ENCODE measurements at places on chromosomes 6 and 20.

GRCh38 chr6:6474170-6474920 lies 114.2 kb upstream of the LY86 start:
- DNase-seq: no peak

DNA sequence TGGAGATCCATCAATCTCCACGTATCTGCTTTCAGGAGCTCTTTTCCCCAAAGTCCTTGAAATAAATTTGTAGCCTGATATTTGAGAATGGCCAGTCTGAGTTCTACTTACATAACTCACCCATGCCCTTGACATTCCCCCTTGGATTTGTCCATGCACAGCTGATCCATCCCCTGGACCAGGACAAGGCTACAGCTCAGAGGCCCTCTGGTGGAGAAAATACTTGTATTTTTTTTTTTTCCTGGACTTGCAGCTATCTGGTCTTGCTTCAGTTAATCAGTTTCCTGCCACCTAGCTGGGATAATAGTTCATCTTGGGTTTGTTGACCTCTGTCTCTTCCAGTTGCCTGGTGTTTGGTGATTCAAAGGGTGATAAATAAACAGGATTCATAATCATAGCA lies 467.6 kb downstream of the DHX35 start:
- DNase-seq: no peak

DNA sequence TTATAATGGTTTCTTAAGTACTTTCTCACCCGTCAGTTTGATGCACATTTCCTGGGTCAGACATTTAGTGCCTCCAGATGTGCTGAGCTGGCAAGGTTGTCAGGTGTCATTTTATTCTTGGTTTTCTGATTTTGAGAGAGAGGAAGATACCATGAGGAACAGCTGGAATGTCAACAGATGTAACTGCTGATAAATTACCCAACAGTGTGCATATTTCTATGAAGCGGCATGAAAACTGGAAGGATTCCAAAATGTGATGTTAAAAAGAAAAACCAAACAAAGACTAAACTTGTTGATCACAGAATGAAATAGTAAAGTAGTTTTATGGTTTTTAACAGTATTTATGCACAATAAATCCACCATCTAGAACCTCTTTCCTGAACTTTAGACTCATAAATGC lies 447.3 kb downstream of the HDGFL1 start:
- DNase-seq: no peak

GRCh38 chr6:42269974-42270510 lies 52.4 kb upstream of the MRPS10 start:
- DNase-seq: no peak

GRCh38 chr6:167047554-167047953 lies 48.4 kb downstream of the CEP43 start:
- DNase-seq: no peak

- no peak for DNase-seq
Observed at GRCh38 chr6:47631269-47631772, 67.1 kb upstream of the ADGRF4 start.

- DNase-seq: no peak
Observed at GRCh38 chr20:24469116-24469893, at the start of gene SYNDIG1. Gene SYNDIG1 (plus strand): TSS chr20:24469629. CDS start chr20:24543098, 73,469 bp downstream.

- no peak for DNase-seq
Observed at GRCh38 chr6:17178754-17179529, 77.1 kb downstream of the STMND1 start.

GRCh38 chr20:46621492-46621891 lies 29.8 kb downstream of the SLC13A3 start:
- no peak for DNase-seq

GRCh38 chr20:17437251-17437650 lies 93.9 kb downstream of the BFSP1 start:
- no peak for DNase-seq

DNA sequence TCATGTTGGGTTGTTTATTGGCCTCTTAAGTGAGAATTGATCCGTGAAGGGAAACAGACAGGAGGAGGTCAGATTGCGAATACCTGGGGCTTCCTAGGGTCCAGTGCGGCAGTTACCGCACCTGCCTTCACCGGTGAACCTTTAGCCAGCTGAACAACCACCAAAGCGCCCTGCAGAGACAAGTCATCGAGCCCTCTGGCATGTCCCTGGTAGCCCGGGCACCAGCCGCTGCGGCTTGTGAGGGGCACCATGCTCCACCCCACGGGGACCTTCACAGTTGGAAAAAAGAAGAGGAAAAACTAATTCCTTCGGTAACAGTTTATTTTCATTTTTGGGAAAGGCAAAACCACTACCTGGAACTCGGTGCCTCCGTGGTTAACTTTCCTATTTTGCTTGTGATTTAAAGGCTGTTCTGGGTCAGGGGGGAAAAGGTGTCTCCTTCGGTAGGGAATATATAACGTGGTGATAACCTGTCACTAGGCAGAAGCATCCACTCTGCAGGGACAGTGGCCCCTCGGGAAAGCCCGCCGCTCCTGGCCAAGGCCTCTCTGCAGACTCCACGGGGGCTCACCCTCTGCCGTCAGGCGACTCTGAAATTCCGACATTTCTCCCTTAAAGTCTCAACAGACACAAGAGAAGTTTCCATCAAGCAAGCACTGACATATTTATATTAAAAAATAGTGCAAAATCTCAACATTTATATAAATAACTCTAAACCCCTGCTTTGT lies 30.7 kb upstream of the ZBP1 start:
- no peak for DNase-seq

GRCh38 chr20:20261159-20261558 lies 106.7 kb upstream of the INSM1 start:
- DNase-seq: no peak

DNA sequence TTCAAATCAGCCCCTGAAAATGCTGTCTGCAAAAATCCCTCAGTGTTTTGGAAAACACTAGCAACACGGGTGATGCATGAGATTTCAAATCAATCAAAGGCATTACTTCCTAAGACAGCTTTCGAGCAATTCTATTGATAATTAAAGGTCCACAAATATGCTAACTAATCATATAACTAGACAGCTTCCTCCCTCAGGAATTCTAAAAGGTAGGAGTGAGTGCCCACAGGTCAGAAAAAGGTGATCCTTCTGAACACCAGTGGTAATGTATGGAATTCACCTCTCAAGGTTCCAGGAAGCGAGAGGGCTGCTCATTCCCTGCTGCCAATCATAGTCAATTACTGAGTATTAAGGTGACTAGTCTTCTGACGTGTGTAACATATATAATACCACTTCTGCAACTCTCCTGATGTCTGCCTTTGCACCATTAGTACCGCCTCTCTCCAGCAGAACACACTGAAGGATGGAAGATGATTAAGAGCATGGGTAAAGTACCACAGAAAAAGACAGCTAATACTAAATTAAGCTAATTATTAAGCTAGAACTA lies 16.4 kb downstream of the MAN1A1 start:
- no peak for DNase-seq

DNA sequence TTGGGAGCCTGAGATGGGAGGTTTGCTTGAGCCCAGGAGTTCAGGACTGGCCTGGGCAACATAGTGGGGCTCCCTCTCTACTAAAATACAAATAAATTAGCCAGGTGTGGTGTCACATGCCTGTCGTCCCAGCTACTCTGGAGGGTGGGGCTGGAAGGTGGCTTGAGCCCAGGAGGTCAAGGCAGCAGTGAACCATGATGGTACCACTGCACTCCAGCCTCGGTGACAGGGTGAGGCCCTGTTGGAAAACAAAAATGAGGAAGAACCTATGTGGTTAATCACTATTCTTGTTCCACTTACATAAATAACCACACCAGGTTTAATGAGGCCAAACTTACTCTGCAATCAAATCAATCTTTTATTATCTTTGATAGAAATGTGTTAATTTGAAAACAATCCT lies 5.4 kb downstream of the PPDPF start:
- DNase-seq: no peak

DNA sequence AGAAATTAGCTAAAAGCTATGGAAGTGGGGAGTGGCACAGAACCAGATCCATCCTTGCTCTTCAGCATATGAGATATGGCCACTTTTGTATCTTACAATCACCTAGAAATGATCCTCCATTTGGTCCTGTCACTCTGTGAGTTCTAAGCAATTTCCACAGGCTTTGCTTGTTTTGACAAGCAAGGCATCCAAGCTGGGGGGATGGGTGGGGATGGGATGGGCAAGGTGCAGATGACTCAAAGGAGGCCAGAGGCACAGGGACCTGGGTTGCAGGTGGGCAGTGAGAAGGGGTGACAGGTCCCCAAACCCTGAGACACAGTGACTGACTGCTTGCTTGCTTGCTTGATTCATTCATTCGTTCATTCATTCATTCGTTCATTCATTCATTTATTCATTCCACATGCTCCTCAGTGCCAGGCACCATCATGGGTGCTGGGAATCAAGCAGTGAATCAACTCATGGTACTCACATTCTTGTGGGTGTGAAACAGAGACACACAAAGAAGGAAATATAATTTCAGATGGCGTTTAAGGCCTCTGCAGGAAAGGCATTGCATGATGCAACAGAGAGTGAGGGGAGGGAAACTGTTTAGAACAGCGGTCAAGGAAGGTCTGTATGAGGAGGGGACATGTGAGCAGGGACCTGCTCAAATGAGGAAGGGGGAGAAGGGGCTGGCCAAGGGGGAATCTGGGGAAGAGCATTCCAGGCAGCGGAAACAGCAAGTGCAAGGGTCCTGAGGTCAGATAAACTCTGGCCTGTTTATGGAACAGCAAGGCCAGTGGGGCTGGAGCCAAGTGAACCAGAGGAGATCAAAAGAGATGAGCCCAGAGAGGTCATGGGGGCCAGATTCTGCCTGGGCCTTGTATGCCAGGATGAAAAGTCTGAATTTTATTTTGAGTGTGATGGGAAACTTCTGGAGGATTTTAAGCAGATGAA lies 3.4 kb downstream of the KCNB1 start:
- no peak for DNase-seq

DNA sequence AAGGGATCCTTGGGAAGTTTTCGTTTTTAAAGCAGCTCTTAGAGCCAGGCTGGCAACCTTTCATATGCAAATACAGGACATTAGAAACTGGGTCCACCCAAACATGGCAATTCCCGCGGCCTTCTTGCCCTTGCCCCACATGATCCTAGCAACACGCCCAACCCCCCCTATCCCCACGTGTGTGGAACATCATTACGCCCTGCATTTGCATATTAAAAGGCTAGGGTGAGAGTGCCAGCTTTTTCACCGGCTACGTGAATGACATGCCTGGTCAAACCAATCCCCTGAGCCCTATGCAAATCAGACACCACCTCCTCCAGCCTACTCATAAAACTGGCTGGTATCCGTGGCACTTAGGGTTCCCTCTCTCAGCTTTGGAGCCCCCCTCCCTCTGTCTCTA lies 88.1 kb downstream of the TNFRSF21 start:
- no peak for DNase-seq

GRCh38 chr6:163774485-163774884 lies 360.0 kb downstream of the QKI start:
- no peak for DNase-seq

GRCh38 chr20:48198929-48199451 lies 413.7 kb upstream of the SULF2 start:
- DNase-seq: no peak

GRCh38 chr6:11970114-11970513 lies 42.0 kb upstream of the HIVEP1 start:
- no peak for DNase-seq

DNA sequence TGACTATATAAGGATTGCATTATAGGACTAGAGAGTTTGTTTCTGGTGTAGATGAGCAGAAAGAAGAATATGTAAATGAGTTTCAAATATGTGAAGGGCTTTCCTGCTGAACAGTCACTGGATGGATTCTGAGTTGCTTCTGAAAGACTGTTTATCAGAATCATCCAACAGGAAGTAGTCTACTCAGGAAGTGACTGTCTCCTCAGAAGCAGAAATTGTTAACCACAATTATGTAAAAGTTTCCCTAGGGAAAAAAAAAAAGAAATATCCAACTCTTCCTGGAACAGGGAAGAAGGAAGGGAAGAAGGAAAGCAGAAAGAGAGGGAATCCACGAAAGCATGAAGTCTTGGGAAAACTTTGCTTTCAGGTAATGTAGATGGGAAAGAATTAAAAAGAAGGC lies 138.9 kb downstream of the TENT5A start:
- no peak for DNase-seq

- DNase-seq: no peak
Observed at GRCh38 chr6:129186988-129187387, 304.1 kb downstream of the LAMA2 start.

- no peak for DNase-seq
Observed at GRCh38 chr6:46090115-46091079, 39.4 kb upstream of the ENPP4 start.

- DNase-seq: no peak
Observed at GRCh38 chr6:30447237-30447636, 42.1 kb upstream of the HLA-E start.

DNA sequence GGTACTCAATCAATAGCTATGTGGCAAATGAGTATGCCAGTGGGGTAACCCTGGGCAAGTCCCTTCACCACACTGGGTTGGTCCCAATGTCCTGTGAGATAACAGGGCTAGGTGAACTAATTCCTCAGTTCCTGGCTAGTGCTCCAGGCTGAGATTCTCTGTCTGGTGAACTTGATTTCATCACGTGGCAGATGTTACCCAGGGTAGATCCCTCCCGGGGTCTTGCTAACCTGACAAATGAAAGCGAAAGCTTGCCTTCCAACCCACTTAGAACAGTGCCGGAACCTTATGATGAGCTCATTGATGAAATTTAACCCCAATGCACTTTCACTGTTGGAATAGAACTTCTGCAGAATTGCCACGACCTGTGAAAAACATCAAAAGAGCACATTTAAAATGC lies 6.6 kb upstream of the ANKRD60 start:
- no peak for DNase-seq

DNA sequence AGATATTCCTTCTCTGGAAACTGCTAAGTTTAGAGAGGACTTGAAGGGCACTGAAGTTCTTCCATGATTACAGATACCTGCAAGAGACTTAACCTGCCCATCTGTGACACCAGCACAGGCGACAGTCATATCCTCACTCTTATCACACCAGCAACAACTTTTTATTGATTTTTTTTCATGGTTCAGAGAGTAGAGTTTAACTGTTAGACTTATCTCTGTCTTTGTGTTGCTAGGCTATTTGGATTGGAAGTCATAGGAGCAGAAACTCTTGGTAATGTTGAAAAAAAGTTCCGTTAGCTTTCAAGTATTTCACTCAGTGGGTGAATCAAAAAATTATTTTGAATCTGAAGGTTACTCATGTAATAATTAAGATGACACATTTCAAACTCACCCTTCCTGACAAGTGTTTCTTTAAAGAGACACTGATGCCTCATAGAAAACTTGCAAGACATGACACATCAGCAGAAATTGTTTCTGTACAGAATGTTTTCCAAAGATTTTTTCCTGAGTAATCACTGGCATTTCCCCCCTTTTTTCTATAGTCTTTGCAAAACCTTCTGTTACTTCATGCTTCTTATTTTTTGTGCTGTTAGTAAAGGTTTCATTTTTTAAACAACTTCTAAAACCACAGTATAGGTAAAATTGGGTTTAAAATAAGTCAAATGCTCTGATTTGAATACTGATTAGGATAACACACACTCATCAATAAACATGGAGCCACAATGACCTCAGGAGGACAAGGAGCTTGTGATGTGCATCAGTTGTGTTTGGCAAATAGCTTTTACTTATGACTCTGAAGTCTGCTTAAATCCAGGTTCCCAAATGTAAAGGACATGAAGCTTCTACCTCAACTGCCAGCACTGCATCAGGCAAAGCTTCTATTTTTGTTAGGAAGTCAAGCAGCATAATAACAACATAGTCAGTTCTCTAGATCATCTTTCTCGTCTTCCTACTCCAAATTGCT lies 252.9 kb upstream of the MAN1A1 start:
- no peak for DNase-seq
